ENCODE measurements at places on chromosomes 1 and 21.
A peak's percentile ranks its signal among the peaks of the same experiment; 100 is the strongest.

DNA sequence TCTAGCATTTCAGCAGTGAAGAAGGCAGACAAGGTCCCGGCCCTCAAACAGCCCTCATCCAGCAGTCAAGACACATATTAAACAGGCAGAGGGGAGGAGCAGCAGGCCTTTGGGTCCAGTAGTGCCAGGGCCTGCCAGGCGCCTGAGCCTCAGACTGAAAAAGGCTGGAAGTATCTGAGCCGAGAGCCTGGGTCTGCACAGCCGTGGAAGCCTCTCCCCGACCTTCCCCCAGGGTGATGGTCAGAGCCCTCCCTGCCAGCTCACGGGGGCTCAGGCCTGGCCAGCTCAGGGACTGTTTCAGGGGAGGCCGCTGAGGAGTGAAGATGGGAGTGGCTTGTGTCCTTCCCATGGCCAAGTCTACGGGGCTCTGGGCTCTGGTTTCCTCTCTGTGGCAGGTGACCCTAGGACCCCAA, 565.2 kb downstream of the PTPRU start:
- DNase-seq: peak; percentile 73

GRCh38 chr21:37866027-37866426, 50.2 kb downstream of the KCNJ6 start:
- peak; percentile 11 for DNase-seq

- no peak for DNase-seq
Measured at GRCh38 chr1:161481624-161482392, 23.4 kb upstream of the FCGR2A start.

DNA sequence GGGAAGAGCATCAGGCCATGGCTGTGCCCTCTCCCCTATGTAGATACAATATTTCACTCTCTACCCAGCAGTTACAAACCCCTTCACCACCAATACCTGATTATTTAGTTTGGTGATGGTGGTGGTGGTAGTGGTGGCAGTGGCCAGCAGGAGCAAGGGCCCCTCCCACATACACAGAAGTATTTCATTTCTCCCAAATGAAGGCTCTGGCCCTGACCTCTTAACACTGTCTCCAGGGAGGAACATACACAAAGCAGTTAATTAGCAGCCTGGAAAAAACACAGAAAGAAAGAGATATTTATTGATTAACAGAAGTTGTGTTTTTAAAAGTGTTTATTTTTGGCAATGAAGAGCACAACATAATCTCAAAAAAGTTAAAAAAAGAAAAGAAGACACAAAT, 212.7 kb upstream of the SAMSN1 start:
- no peak for DNase-seq

- no peak for DNase-seq
Measured at GRCh38 chr1:85453640-85454194, 11.2 kb downstream of the DDAH1 start.

- no peak for DNase-seq
Measured at GRCh38 chr1:46458190-46458589, 31.4 kb upstream of the DMBX1 start.

DNA sequence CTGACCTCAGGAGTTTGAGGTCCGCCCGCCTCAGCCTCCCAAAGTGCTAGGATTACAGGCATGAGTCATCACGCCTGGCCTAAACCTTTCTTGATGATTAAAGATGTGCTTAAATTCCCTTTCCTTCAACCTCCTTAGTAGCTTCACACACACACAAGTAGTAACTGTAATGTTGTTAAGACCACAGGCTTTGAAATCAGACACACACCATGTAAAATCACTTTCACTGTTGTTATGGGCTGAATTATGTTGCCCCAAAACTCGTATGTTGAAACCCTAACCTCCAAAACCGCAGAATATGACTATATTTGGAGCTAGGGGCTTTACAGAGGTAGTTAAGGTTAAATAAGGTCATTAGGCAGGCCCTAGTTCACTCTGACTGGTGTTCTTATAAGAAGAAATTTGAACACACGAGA, 180.2 kb downstream of the NR5A2 start:
- DNase-seq: no peak

DNA sequence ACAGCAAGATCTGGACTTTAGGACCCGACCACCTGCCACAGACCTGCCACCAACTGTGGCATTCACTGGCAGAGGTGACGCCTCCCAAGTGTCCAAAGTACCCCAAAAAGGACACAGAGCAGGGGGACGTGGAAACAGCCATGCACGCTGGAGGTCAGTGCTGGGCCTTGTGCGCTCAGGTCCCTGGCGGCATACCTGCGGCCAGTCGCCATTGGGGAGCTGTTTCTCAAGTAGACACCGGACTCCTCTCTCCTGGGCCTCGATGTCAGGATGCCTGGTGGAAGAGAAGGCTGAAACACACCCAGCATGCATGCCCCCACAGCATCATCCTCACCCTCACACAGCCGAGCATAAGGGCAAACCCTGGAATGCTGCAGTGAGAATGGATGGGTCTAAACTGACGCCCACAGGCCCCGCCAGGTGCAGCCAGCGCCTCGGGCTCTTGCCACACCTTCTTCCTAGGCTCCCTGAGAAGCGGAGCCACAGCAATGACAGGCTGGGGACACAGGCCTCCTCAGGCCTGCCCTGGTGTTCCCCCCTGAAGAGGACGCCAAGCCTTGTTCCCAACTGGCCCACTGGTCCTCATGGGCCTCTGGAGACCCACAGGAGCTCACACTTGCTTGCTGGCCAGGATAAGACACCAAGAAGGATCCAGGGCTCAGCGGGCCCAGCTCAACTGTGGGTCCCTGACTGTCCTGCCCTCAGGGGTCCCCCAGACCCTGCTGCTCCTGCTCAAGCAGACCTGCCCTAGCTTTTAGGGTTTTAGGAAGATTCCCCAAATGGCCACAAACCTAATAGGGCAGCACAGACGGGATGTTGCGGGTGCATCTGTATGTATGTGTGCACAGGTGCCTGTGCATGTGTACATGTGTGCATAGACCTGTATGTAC, 7.7 kb upstream of the SPATC1L start:
- DNase-seq: peak; percentile 73

DNA sequence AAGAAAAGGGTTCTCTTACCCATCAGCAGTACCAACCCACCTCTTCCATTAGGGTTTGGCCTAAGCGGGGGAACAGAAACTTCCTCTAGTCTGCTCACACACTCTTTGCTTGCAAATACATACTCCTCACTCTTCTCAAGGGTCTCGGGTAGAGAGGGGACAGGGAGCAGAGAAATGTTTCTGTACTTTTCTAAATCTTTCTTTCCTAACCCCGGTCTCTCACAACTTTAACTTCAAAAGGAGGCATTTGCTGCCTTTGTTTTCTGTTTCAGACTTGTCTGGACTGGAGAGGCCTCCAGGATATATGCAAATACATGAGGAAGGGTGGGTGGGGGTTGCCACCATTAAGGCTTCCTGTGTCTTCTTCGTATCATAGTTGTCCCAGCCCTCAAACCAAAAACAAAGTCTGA, 10.5 kb upstream of the LAX1 start:
- no peak for DNase-seq

- no peak for DNase-seq
Measured at GRCh38 chr1:65355031-65355712, 45.8 kb downstream of the DNAJC6 start.

DNA sequence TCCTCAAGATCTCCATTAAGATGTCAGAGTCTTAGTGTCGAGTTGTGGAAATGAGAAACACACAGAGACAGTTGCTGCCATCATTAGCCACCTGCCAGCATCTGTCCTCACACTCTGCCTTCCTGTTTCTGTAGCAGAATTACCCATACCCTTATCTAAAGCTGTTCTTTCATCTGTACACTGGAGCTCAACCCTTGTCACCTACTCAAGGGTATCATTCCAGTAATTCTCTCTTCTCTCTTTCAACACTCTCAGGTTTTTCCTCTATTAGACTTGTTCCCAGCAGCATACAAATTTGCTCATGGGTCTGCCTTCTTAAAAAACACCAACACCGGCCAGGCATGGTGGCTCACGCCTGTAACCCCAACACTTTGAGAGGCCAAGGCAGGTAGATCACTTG, 27.4 kb upstream of the RNF2 start:
- DNase-seq: no peak

DNA sequence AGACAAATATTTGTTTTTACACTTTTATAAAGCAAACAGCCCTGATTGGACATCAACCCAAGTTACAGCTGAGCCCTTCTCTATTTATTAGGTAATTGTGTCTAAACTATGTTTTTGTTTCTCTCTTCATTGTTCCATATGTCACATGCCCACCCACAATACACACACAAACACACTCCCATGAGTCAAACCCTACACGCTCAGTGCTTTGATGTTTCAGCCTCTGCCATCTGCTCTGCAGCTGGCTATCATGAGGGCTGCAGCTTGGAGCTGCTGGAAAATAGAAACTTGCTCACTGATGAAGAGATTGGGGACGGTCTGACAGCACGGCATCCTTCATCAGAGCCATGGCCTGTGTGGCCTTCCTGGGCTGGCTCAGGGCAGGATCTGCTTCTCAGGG, 41.7 kb downstream of the PSMG1 start:
- peak; percentile 51 for DNase-seq

- DNase-seq: no peak
Measured at GRCh38 chr21:36946949-36947356, 19.5 kb downstream of the HLCS start.

GRCh38 chr1:224866940-224867339, 62.5 kb upstream of the DNAH14 start:
- DNase-seq: no peak

DNA sequence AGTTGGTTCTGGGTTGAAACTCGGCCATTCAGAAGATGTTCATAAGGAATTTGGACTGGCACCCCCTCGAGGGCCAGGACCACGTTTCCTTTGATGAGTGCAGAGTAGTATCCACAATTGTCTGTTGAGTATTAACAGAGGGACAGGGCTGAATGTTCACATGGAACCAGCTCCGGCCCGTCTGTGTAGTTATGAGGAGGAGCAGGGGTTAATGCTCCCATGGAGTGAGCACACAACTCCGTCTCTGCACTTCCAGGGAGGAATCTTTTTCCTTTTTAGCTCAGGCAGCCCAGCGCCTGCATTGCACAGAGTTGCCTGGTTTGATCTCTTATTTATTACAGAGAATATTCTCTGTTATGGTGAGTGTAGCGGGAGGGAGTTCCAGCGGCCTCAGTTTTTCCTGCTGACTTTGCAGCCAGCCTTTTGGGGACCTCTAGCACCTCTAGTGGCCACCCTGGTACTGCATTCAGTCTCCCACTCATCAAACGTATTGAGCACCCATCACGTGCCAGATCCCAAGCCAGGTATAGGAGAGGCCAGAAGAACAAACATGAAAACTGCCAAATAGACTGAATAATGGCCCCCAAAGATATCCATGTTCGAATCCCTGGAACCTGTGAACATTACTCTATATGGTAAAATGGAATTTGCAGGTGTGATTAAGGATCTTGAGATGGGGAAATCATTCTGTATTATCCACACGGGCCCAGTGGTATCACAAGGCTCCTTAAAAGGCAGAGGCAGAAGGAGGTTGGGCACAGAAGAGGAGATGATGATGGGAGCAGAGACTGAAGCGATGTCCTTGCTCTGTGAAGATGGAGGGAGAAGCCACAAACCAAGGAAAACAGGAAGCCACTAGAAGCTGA, 167.7 kb upstream of the CSF3R start:
- DNase-seq: no peak

GRCh38 chr21:25390701-25391100, 216.6 kb downstream of the MRPL39 start:
- no peak for DNase-seq

GRCh38 chr1:214086945-214087344, 99.2 kb downstream of the PROX1 start:
- DNase-seq: no peak

DNA sequence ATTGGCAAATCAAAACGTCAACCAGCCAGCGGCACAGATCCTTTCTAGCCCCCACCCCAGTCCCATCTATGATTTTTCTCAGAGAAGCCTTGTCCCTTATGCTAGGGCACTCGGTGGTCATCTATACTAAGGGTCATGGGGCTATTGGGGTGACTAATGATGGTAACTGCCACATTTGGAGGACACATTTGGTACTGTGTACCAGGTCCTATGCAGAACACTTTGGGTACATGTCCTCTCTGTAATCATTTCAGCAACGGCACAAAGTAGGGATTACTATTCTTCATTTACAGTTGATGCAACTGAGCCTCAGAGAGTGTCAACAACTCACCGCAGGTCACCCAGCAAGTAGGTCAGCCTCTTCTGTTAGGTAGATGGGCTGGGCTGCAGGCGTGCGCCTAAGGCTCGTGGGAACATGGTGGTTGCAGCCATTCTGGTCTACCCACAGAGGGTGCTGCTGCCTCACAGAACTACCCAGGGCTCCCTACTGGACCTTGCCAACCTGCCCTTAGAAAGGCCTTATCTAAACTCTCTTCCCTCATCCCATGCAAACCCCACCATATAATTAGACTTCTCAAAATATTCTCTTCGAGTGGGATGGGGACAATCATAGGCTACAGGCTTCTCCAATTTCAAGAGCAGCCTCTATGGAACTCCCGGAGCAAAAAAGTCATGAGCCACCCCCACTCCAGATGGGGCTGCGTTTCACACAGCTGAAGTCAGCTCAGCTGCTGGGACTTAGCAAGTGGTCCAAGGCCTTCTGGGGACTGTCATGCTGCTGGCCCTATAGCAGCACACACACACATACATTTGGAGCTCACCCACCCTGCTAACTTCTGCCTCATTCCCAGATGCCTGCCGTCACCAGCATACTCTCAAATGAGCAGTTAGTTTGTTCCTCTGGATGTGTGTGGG, 5.8 kb upstream of the SDHB start:
- no peak for DNase-seq

GRCh38 chr1:48878191-48878940, 101.7 kb upstream of the BEND5 start:
- no peak for DNase-seq

DNA sequence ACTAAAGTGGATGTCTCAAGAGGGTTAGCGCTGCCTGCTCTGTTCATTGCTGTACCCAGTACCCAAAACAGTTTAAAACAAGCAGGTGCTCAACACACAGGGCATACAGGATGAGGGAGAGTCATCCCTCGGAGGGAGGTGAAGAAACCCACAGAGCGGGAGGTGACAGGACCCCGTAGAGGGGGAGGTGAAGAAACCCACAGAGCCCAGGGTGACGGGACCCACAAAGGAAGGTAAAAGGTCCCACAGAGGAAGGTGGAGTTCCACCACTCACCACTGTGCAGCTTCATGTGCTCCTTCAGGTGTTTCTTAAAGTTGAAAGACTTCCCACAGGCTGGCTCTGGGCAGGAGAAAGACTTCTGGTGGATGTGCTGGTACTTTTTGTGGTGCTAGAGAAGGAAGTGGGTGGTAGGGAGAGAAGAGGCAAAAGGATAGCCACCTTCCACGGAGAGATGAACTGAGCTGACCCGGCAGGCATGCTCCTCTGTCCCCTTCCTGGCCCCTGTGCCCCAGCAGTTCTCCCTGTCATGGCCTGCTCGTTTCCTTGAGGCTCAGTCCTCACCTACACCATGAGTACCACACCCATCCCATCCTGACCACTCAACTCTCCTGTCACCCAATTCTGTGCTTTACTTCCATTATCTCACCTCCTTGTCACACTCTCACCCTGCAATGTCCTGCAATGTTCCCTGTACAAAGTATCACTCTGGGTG, 5.1 kb downstream of the ZNF692 start:
- DNase-seq: peak; percentile 62

GRCh38 chr1:201736707-201737320, 92.1 kb upstream of the IPO9 start:
- no peak for DNase-seq

GRCh38 chr1:221279146-221279545, 399.9 kb downstream of the HLX start:
- no peak for DNase-seq

GRCh38 chr1:190001187-190001586, 476.5 kb downstream of the BRINP3 start:
- DNase-seq: no peak

- DNase-seq: no peak
Measured at GRCh38 chr1:228362141-228362883, 44.3 kb downstream of the TRIM11 start.

- no peak for DNase-seq
Measured at GRCh38 chr1:194478731-194479130, 1292.3 kb upstream of the B3GALT2 start.

All from osteocyte (in vitro differentiated cells).